ENCODE measurements at places on chromosomes 1 and 21.

GRCh38 chr1:11037740-11038182 lies 9.3 kb downstream of the MASP2 start:
- peak; percentile 75 for DNase-seq

- DNase-seq: peak; percentile 83
Observed at GRCh38 chr1:8373581-8374241, 55.8 kb downstream of the SLC45A1 start.

GRCh38 chr1:200755456-200755855 lies 16.8 kb downstream of the CAMSAP2 start:
- DNase-seq: no peak

DNA sequence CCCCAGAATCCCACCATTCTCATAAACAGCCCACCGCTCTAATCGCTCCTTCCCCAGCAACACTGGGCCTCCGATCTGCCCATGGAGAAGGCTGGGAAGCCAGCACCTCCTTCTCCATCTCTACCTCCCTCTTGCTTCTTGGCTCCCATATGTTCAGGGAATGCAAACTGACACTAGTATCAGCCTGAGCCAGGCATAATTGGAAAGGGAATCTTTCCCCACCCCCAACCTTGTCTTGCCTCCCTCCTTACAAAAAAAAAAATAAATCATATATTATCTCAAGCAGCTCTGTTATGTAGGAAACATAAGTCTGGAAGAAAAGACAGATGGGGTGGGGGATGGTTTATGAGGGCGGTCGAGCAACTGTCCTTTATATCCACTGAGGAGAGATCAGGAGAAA lies 127.2 kb downstream of the NAV1 start:
- DNase-seq: no peak

GRCh38 chr1:77047978-77048614 lies 171.1 kb downstream of the PIGK start:
- DNase-seq: no peak

GRCh38 chr1:212504171-212504803 lies 71.6 kb downstream of the NENF start:
- no peak for DNase-seq

DNA sequence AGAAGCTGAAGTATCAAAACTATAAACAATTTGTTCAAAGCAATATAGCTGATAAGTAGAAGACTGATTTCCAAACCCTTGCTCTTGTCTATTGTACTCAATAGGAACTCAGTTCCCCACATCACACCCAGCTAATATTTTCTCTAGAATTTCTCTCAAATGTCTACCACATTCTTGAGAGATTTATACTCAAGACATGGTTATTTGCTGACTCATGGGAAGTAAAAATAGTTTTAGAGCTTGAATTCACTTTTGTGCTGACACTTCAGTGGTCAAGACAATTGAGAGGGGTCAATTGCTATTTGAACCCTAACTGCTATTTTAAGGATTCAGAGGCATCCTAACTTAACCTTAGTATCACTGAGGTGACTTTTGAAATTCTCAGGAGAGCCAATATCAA lies 99.0 kb downstream of the TNNI3K start:
- no peak for DNase-seq

DNA sequence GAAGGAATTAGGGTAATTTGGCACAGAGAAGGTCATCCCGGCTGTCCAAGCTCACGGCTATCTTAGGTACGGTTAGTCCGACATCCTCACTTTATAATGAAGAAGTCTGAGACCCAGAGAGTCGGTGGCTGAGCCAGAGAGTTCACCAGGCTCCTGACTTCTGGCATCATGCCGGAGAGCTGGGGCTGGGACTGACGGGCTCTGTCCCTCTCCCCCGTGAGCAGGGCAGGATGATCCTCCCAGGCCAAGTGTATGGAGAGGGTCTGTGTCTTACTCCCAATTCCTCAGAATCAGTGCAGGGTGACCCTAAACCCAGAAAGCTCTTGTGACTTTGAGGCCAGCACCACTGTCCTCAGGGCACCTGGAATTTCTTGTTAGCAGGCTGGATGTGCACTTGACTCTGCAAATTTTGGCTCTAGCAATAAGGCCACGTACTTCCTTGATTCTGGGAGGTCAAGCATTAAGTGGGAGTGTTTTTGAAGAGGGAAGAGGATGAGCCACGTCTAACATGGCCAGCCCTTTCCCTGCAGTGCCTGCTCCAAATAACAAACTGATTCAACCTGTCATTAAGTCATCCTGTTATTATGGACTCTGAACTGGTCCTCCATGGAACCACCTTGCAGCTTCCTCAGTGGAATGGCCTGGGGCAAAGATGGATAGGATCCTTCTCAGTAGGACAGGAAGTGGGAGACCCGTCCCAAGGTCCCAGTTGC lies 20.8 kb upstream of the BTG2 start:
- DNase-seq: no peak

DNA sequence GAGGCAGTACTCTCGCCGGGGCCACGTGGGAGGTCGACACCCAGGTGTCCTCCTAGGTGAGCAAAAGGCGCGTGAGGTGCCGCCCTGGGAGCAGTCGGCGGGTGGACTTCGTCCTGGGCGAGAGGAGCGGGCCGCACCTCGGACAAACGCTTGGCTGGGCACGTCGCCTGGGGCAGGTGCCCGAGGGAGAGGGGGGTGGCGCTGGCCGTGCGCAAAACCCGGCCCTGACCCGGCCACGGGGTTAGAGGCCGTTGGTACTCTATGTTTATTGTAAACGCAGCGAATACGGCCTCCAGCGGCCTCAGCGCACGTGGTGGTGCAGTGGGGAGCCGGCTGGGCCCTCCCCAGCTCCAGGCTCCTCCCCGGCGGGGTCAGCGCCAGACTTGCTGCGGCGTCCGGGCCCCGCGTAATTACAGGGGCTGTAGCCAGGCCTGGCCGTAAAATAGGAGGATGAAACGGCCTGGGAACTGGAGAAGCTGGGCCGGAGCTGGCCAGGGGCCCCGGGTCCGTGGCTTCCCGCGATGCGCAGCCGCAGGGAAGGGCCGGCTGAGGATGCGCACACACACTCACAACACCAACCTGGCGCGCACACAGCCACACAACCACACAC lies 1.6 kb upstream of the EFNA1 start:
- peak; percentile 20 for DNase-seq

GRCh38 chr1:191702124-191702523 lies 456.1 kb upstream of the RGS18 start:
- no peak for DNase-seq

GRCh38 chr1:233328142-233328921 lies 808 bp downstream of the MAP3K21 start:
- peak; percentile 31 for DNase-seq

DNA sequence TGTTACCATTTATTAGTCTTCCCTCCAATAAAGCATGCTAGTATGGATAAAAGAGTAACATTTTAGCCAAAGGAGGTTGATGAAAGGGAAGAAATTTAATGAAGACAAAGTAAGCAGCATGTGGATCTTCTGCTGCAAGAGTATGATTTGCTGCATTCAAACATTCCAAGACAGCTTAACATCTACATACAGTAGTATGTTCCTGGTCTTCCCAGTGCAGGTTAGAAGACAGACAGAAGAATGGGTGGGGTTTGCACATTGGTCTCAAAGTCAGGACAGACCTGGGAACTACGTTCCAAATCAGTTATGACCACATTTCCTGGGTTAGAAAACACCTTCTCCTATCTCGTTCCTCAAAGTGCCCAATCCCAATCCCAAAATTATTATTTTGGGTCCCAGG lies 43.3 kb downstream of the PUM1 start:
- DNase-seq: no peak

DNA sequence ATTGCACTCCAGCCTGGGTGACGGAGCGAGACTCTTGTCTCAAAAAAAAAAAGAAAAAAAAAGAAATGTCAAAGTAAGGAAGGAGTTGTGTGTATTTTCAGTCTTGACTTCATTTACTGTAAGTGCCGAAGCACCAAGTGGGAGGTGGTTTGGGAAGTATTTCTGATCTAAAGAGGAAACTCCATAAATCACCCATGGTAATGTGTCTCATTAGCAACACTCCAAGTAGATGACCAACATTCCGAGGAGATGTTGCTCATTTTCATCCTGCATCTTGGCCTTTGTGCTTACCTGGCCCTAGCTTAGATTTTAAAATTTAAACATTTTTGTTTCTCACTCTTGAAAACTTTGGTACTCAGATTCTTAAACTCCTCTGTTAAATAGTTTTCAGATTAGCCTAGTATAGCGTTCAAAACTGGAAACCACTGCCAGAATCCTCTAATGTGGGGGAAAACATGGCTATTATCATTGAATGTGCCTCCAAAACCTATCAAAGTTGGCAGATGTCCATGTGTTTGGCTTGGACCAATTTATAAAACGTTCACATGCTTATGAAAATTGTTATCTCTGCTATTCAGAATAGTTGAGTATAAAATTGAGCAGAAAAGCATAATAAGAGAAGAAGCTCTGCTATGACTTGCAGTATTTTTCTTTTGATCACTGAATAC lies 110.4 kb downstream of the NFIA start:
- DNase-seq: no peak

- no peak for DNase-seq
Observed at GRCh38 chr1:67732750-67733151, 47.8 kb downstream of the GADD45A start.

GRCh38 chr1:211174375-211174774 lies 40.4 kb upstream of the KCNH1 start:
- DNase-seq: no peak

GRCh38 chr1:200704986-200705500 lies 33.6 kb upstream of the CAMSAP2 start:
- no peak for DNase-seq

GRCh38 chr1:112727716-112728115 lies 12.6 kb upstream of the PPM1J start:
- DNase-seq: no peak

DNA sequence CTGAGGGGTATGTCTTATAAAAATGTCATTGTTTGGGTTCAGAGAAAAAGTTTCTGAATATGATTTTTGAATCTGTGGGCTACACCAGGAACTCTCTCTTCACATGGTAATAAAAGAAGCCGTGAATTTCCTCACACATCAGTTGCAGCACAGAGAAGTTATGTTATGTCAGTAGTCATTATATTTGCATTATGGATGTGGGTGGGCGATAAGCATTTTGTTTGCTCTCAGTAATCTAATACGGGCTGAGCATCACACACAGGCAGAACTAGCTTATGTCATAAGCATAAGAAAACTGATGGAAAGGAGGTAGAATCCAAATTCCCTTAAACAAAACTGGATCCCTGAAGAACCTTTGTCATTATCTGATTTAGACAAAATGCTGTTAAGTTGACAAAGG lies 70.8 kb downstream of the PRDM2 start:
- DNase-seq: no peak

- DNase-seq: no peak
Observed at GRCh38 chr1:181743878-181744312, 260.6 kb downstream of the CACNA1E start.

- DNase-seq: no peak
Observed at GRCh38 chr1:3033040-3033789, 11.9 kb downstream of the ACTRT2 start.

- DNase-seq: no peak
Observed at GRCh38 chr1:232968965-232969364, 18.6 kb downstream of the NTPCR start.

GRCh38 chr1:94463056-94463764 lies 45.0 kb downstream of the ABCD3 start:
- no peak for DNase-seq

DNA sequence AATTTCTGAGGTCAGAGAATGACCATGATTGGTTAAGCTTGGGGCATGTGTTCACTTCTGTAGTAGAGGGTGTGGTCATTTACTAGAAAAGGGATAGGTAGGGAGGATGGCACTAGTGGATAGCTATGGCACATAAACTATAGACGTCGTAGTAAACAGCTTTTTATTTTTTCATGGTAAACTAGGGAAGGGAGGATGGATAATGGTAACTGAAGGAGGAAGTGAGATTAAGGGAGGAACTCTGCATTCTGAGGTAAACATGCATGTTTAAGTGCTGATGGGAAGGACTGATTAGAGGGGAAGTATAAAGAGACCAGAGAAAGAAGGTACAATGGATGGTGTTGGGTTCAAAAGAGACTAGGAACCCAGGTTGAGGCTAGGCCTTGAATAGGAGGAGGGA lies 26.9 kb downstream of the PTGS2 start:
- no peak for DNase-seq

- no peak for DNase-seq
Observed at GRCh38 chr1:51385776-51386175, 55.4 kb upstream of the TTC39A start.

DNA sequence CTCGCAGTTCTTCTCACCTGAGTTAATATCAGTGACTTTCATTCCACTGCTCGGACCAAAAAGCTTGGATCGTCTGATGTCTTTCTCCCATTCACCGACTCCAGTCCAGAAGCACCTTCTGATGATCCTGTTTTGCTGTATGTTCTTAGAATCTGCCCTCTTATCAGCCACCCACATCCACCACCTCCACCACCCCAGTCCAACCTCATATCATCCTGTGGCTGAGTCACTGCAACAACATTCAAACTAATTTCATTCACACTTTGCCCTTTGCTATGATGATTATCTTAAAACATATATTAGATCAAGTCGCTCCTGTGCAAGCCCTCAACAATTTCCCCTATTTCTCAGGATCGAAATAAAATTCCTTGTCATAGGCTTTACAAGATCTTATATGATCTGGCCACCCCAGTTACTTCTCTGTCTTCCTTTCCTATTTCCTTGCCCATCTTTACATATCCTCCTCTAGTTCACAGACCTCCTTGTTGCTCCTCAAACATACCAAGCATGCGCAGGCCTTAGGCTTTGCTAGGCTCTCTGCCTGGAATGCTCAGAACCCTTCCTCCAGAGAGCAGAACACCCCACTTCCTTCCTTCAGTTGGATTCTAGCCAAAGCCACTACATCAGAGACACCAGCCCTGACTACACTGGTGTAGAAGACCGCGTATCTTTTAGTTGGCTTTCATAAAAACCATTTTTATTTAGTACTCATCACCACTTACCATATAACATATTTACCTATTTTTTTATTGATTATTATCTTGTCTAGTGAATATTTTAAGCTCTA lies 335.7 kb upstream of the GREM2 start:
- DNase-seq: no peak

- DNase-seq: no peak
Observed at GRCh38 chr1:75742047-75742625, 17.6 kb downstream of the ACADM start.

DNA sequence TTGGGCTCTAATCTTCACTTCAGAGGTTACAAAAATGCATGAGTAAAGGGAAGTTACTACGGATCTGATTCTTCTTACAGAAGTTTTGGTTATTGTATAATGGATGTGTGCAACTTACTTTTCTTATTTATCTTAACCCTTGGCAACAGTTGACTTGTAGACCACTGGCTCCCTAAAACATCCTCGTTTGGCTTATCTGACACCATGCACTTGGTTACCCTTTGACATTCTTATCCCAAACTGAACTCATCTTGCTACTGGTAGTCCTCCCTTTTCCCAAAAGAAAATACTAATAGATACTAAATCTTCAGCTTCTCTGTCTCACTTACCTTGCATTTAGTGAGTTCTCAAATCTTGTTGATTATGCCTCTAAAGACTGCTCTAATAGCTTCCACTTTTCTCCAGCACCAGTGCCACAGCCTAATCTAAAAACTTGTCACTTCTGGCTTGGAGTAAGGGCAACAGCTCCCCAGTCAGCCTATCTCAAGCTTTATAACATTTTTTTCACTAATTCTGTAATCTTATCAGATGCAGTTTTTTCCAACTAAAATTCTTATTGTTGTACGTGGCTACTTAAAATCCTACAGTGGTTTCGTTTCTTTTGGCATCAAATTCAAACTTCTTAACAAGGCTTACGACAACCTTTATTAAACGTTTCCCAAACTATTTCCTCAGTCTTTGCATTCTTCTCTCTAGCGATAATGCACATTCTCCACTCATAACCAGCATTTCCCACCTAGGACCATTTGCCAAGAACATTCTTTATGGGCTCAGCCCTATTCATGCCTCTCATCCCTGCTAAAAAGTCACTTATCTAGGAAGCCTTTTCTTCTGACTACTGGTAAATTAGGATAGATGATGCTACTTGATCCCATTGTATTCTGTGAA lies 204.2 kb downstream of the KCNT2 start:
- no peak for DNase-seq
